ENCODE measurements at places on chromosomes 11 and 22.

DNA sequence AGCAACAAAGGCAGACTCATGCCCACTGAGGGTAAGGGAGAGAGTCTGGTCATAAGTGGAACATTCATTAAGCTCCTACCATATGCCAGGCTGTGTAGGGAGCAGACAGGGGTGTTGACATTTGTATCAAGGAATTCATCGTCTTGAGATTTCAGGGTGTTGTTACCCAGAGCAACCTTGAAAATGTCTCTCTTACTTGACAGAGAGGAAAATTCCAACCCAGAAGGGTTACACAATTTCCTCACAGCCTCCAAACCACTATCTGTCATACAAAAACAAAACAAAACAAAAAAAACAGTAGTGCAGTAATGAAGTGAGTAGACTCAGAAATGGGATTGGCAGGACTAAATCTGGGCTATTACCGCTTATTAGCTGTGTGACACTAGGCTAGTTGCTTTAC, 113.2 kb downstream of the MIAT start:
- DNase-seq = no peak

GRCh38 chr22:19321757-19322156, 30.2 kb upstream of the CLTCL1 start:
- no peak for DNase-seq

DNA sequence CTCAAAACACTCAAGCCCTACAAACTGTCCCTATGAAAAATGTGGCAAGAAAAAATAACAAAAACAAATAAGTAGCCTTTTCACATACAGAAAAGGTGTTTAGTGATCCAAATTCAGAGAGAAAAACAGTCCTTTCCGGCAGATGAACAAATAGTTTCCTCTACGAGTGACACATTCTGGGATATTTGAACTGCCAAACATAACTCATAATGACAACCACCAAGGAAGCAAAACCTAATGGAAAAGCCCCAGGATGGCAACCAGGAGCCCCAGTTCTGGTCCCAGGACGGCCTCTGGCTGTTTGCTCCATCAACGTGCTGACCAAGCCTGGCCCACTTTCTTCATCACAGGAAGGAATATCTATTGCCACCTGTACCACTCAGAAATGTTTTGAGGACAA, 6.0 kb downstream of the PACSIN2 start:
- DNase-seq = no peak

DNA sequence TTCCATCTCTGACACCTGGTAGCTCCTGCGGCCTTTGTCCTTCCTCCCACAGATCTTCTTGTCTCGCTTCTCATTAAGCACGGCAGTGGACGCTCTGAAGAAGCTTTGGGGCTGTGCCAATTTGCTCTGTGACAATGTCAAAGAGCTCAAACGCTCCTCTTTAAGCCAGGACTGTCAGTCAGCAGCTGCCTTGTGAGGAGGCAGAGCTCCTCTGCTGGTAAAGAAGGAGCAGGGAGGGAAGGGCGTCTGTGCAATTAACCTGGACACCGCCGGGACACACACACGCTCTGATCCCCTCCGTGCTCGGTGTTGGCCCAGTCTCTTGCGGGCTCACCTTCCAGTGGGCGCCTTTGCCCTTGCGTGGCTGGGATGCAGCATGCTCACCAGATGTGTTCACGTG, 373.9 kb downstream of the BRD1 start:
- DNase-seq = peak; percentile 53

DNA sequence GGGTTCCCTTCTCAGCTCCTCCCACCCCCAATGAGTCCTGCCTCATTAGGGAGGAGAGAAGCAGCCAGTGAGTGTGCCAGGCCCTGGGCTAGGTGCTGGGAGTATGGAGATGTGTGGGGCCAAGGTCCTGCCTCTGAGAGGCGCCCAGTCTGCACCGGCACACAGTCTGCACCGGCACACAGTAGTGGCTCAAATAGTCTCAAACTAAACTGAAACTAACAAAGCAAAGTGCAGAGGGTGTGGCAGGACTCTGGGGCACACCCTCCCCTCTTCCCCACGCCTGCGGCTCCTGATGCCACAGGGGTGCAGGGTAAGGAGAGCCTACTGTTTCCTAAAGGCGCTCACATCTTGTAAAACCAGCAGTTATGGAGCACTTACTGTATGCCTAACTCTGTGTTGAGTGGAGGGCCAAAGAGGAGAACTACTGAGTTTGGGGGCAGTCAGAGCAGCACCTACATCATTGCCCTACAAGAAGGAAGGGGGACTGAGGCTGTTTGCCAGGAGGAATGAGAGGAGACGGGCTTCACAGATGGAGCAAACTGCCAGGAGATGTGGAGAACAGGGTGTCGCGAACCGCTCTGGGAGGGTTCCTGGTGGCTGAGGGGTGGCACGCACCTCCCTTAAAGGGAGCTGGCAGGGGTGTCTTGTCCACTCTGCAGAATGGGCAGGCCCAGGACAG, 939 bp upstream of the SH3BP1 start:
- DNase-seq = no peak

GRCh38 chr11:69232821-69233743, 60.9 kb upstream of the MYEOV start:
- no peak for DNase-seq

DNA sequence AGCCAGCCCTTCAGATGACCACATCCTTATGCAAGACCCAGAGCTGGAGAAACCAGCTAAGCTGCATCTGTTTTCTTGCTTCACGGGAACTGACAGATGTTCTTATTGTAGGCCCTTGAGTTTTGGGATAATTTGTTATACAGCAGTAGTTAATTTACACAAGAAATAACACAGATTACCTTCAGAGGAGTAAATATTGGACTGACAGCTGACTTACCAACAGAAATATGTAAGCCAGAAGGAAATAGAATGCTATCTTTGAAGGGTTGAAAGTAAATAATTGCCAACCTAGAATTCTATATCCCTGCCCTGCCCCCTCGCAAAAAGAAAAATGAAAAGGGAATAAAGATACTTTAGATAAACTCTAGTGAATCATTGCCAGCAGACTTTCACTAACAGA, 124.1 kb downstream of the WNT7B start:
- no peak for DNase-seq

- no peak for DNase-seq
These were observed 35.5 kb downstream of the C2CD3 start for GRCh38 chr11:74135127-74135840.

GRCh38 chr11:95653680-95654079, 135.9 kb downstream of the FAM76B start:
- no peak for DNase-seq

- DNase-seq = no peak
These were observed 98.3 kb downstream of the PTPRJ start for GRCh38 chr11:48078689-48079088.

DNA sequence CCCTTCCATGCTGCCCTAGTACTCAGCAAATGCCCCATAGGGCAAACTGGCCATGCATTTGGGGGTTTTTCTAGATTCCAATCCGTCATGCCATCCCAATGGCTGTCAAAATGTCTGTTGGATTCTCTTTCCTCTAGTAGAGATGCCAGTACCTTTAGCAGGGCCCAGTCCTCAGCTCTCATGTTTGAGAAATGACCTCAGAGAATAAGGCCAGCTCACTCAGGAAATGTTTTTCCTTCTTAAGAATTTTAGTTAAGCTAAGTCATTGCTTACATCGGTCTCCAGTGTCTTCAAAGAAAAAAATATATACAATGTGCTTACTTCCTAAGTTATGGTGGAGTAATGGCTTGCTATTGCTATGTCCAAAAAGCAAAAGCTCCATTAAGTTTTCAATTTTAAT, 14.1 kb upstream of the ALKBH3 start:
- DNase-seq = no peak

All from NCI-H345 (cell line).